ENCODE measurements at places on chromosomes 12 and 14.

- no peak for DNase-seq
Measured at GRCh38 chr14:64574371-64575107, 24.8 kb downstream of the PPP1R36 start.

- no peak for DNase-seq
Measured at GRCh38 chr14:101082436-101083384, 179.2 kb upstream of the RTL1 start.

- DNase-seq = no peak
Measured at GRCh38 chr12:6443361-6443983, 1.3 kb upstream of the CD27 start.

- no peak for DNase-seq
Measured at GRCh38 chr14:102196902-102197230, 57.2 kb downstream of the WDR20 start.

GRCh38 chr14:91229743-91230200 is 14.7 kb downstream of the GPR68 start:
- DNase-seq = no peak

Data from WTC11 (cell line).